Myometrial cell (primary cell): ENCODE measurements at places on chromosomes 13 and 19. TPM values are rescaled to one million over a fixed set of nuclear protein-coding genes. Genes with fewer than 3 reads are reported as not detected.

Gene B3GNT3
- total RNA-seq = not detected in 2 replicates

Gene NAPSA
- total RNA-seq = 0.18 and 1.2 TPM in 2 replicates

Gene COMP
- not detected in 2 replicates for total RNA-seq

Gene SULT2B1
- total RNA-seq = not detected in 2 replicates

Gene NAT14
- 37.4 and 39.8 TPM in 2 replicates for total RNA-seq

Gene IFI30
- total RNA-seq = not detected in 2 replicates

Gene KL
- total RNA-seq = 0.18 and 0.29 TPM in 2 replicates

Gene SYNGR4
- not detected in 2 replicates for total RNA-seq

Gene SUPT5H
- 59.7 and 97.1 TPM in 2 replicates for total RNA-seq

Gene ZNF57
- 0.58 and 2.7 TPM in 2 replicates for total RNA-seq

Gene DCLK1
- 0.29 and 1.2 TPM in 2 replicates for total RNA-seq

Gene NFIX
- total RNA-seq = 47.6 and 49.4 TPM in 2 replicates

Gene PRODH2
- not detected in 2 replicates for total RNA-seq

Gene KIR2DL4
- not detected in 2 replicates for total RNA-seq

Gene CLASRP
- total RNA-seq = 37.4 and 38.6 TPM in 2 replicates

Gene ZNF443
- total RNA-seq = under 0.01 and 0.35 TPM in 2 replicates

Gene GDF15
- 92.8 and 101 TPM in 2 replicates for total RNA-seq

Gene TTC9B
- not detected in 2 replicates for total RNA-seq
